ENCODE measurements at places on chromosomes 16 and 17.

- DNase-seq, result no peak
These were observed 124.9 kb upstream of the KCNJ16 start for GRCh38 chr17:69949973-69950695.

- no peak for DNase-seq
These were observed 154.9 kb downstream of the SDK2 start for GRCh38 chr17:73489333-73489732.

DNA sequence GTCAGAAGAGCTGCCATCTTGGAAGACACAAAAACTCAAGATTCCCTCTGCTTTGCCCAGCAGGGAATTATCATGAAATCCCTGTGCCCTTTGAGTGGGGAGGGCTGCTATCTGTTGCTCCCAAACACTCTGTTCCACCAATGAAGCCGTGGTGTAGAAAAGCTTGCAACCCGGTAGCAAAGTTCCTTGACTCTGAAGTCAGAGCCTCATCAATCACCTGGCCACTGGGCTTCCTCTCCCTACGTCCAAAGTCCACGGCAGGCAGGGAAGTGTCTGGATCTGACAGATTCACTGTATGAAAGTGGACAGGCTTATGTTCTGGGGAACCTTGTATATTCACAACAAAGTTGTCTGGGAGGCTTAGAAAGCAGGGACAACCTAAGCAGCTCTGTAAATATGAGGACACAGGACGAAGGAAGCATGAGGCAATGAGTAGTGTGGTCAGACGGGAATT, 343.3 kb downstream of the SLC39A11 start:
- no peak for DNase-seq

GRCh38 chr17:28216052-28216451, 102.9 kb upstream of the TMEM97 start:
- DNase-seq, result no peak

- no peak for DNase-seq
These were observed 40.7 kb downstream of the SYNRG start for GRCh38 chr17:37568350-37569053.

- DNase-seq, result no peak
These were observed 106.9 kb downstream of the RGS9 start for GRCh38 chr17:65243838-65244625.

GRCh38 chr17:57154921-57155320, 69.9 kb downstream of the AKAP1 start:
- no peak for DNase-seq

- no peak for DNase-seq
These were observed 23.3 kb upstream of the SLC5A10 start for GRCh38 chr17:18928628-18929125.

DNA sequence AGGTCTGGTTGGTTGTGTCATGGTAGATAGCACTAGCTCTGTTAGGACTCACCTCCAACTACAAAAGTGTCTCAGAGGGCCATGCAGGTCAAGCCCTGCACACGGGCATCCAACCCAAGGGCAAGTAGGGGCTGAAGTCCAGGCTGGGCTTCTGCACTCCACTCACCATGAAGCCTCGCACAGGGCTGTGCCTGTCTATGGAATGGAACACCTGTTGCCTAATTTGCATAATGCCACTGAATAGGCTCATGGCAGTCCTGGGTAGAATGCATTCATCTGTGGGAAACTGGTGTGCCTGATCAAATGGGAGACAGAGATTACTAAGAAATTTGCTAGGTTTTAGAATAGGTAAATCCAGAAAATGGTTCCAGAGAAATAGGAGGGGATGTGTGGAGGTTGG, 8.0 kb upstream of the AKAP1 start:
- DNase-seq, result no peak

GRCh38 chr16:24821129-24821528, 24.6 kb upstream of the SLC5A11 start:
- DNase-seq, result no peak

DNA sequence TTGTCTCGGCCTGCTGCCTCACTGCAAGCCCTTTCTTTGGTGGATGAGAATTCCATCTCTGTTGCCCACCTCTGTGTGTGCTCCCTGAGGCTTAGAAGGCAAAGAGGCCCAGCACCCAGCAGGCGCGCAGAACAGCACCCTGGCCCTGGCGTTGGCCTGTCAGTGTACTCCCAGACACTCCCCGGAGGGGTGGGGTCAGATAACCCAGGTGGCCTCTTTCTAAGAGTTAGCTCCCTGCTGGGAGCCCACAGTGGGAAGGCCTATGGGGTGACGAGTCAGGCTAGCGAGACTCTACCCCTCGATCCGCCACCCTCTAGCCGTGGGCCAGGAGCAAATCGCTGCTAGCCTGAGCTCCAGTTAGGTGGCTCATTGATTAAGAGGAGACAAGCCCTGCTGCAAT, 38.1 kb downstream of the SRL start:
- DNase-seq, result no peak

Measured in CD4-positive, alpha-beta T cell treated with Interleukin-15 for 4 hours (primary cell).